Spleen (tissue), 13 donors: ENCODE measurements at places on chromosomes 5 and 9. TPM values are rescaled to one million over a fixed set of nuclear protein-coding genes. Genes with fewer than 3 reads are reported as not detected.

DNA sequence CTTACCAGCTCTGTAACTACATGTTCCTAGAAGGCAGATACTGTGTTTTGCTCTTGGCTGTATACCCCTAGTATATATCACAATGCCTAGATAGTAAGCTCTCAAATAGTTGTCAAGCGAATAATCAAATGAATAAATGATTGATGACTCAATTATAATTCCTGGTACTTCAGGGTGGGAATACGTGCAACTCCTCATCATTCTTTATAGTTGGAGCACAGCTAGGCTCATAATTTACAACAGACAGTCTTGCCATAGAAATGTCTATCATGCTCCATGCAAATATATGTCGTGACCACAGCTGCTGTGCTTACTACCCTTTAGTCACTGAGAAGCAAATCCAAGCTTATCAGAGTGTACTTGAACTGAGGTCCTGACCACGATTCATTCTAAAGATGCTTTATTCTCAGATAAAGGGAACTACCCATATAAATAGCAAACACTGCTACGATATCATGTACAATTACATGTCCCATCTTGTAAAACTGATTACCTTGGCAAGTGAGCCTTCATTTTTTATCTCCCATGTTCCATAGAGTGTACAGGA, 52.1 kb downstream of the STRBP start:
- DNase-seq: no peak

GRCh38 chr5:148632255-148633066, 21.9 kb downstream of the HTR4 start:
- DNase-seq: no peak

DNA sequence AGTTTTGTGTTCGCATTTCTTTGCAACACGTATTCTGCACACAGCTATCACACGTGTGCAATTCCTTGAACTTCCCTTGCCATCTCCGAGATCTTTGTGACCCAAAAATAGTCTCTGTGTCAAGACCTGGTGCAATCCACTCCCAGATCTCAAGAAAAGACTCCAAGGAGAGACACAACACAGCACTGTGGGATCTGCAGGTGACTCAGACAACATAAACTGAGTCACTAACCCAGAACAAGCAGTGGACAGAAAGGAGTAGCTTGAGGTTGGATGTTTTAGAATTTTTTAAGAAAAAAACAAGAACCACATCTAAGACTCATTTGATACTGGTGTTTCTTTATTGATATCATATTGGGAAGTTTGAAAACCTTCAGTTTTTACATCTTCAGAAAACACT, 396.9 kb downstream of the AGTPBP1 start:
- no peak for DNase-seq

GRCh38 chr9:101275769-101276250, 109.0 kb downstream of the BAAT start:
- no peak for DNase-seq

DNA sequence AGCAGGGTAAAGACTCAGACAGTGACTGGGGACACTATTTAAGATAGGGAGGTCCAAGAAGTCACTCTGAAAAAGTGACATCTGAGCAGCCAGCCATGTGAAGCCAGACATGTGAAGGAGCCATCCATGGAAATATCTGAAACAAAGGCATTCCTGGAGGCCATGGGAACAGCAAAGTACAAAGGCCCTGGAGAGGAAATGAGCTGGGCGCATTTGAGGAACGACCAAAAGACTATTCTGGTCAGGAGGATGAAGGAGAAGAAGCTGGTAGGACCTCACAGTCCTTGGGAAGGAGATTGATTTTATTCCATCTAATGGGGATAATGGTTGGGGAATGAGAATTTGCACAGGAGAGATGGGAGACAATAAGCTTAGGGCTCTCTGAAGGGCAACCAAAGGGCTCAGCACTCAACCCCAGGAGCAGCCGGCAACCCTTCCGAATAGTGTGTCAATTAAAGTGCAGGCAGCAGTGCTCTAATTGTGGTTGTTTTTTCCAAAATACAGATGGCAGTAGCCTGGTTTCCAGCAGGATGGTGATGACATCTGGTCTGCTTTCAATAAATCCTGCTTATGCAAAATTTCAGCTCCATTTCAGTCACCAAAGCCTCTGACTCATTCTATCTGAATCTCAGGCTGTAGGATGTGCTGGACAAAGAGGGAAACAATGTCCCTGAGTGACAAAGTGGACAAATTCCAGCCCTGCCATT, 26.7 kb downstream of the FOXI1 start:
- DNase-seq: no peak

- no peak for DNase-seq
Measured at GRCh38 chr5:104412649-104413240, 850.2 kb upstream of the NUDT12 start.

DNA sequence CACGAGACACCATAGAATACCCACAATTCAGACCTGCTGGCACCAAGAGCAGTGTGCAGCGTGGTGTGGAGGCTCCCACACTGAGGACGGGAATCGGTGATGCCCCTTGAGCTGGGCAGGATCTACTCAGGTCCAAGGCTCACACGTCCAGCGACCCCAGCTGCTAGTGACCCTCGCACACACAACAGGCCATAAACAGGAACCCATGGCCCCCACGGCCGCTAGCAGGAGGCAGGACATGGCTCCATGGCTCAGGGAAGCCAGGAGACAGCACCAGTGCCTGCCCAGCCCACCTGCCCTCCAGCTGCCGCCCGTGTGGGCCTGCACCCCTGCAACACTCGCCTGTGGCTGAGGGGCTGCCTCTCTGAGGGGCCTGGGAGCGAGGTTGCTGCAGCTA, 43.4 kb upstream of the SLC9A3 start:
- DNase-seq: no peak

- DNase-seq: no peak
Measured at GRCh38 chr9:134445000-134445399, 118.7 kb downstream of the RXRA start.

PROB1 gene
- 0.33 TPM for polyA plus RNA-seq

- no peak for DNase-seq
Measured at GRCh38 chr5:89187883-89188465, 305.0 kb upstream of the MEF2C start.

DNA sequence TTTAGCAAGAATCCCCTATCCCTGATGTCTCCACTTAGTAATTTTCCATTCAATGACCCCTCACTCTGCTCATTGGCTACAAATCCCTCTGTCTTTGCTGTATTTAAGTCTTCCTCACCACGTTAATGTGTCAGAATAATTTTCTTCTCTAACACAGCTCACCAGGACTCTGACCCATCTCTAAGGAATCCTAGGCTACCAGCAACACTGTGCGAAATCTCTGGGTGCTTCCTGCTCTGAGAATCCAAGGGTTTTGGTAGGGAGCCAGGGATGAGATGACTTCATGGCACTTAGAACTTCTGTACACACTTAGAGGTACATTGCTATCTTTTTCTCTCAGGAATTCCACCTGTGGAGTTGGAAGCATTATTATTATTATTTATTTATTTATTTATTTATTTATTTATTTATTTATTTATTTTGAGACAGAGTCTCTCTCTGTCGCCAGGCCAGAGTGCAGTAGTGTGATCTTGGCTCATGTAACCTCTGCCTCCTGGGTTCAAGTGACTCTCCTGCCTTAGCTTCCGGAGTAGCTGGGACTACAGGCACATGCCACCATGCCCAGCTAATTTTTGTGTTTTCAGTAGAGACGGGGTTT, 53.5 kb downstream of the FOXI1 start:
- DNase-seq: no peak

GAS1 gene
- polyA plus RNA-seq: 7.2 TPM

GRCh38 chr5:2180456-2180855, 297.7 kb upstream of the IRX4 start:
- DNase-seq: no peak
